ENCODE measurements at places on chromosomes 11 and 22.

DNA sequence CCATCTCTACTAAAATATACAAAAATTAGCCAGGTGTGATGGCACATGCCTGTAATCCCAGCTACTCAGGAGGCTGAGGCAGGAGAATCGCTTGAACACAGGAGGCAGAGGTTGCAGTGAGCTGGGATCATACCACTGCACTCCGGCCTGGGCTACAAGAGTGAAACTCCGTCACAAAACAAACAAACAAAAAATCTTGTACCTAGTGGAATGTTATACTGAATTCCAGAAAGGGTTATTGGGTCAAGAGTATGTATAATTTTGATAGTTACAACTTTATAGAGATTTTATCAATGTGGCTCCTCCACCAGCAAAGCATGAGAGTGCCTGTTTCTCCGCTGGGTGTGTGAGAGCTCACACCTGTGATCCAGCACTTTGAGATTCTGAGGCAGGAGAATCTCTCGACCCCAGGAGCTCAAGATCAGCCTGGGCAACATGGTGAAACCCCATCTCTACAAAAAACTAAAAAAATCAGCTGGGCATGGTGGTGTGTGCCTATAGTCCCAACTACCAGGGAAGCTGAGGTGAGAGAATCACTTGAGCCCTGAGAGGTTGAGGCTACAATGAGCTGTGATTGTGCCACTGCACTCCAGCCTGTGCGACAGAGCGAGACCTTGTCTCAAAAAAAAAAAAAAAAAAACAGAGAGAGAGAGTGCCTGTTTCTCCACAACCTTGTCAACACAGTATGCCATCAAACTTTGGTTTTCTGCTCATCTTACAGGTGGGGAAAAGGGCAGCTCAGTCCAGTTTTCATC lies 12.7 kb upstream of the FOLR1 start:
- no peak for DNase-seq

DNA sequence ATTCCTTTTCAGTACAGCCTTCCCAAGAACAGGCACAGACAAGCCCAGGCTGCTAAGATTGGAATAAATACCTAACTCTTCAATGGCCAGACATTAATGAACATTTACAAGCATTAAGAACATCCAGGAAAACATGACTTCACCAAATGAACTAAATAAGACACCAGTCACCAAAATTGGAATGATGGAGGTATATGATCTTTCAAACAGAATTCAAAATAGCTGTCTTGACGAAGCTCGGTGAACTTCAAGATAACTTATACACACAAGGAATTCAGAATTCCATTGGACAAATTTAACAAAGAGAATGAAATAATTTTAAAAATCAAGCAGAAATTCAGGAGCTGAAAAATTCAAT lies 16.4 kb upstream of the DDX10 start:
- no peak for DNase-seq

GRCh38 chr11:114179234-114179941 lies 116.8 kb upstream of the NNMT start:
- DNase-seq, result peak; percentile 95

DNA sequence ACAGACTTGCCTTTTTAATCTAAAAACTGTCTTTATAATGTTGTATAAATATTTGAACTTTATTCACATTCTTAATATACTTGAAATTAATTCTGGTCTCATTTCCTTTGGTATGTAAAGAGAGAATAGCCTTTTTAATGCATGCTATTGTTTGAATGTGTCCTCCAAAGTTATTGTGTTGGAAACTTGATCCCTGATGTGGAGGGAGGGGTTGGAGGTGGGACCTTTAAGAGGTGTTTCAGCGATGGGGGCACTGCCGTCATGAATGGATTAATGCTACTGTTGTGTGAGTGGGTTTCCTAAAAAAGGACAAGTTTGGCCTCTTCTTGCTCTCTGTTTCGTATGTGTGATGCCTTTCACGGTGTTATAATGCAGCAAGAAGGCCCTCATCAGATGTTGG lies 131.7 kb downstream of the DDX10 start:
- DNase-seq, result no peak

- no peak for DNase-seq
Observed at GRCh38 chr22:46769191-46769675, 6.8 kb downstream of the TBC1D22A start.

DNA sequence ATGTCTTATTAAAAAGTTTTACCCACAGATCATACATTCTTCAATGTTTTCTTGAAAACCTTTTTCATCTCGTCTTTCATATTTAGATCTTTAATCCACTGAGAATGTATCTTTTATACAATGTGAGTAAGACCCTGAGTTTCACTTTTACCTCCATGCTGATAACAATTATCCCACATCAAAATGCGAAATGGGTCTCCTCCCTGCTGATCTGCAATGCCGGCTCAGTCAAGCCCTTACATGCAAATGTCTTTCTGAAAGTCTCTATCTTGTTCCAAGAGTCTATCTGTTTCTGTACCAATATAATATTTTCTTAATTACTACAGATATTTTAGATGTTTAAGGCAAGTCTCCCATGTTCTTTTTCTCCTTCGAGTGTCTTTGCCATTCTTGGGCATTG lies 50.9 kb downstream of the CDON start:
- DNase-seq, result no peak

DNA sequence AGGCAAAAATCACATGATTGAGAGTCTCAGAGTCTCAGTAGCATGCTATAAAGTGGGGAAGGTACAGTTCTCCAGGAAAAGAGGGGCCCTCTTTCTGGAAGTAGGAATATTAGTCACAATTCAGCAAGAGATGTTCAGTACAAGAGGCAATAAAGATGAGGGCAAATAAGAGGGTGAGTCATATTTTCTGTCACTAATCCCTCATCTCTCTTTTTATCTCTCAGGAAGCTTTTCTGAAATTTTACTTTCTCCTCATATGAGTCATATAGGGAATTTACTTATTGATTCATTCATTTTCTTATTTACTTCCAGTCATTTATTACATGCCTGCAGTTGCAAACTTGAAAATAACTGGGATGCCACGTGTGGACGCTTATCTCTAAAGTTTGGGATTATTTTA lies 3.4 kb upstream of the NXPE1 start:
- DNase-seq, result no peak

- DNase-seq, result no peak
Observed at GRCh38 chr11:70089631-70090030, 11.5 kb downstream of the ANO1 start.

DNA sequence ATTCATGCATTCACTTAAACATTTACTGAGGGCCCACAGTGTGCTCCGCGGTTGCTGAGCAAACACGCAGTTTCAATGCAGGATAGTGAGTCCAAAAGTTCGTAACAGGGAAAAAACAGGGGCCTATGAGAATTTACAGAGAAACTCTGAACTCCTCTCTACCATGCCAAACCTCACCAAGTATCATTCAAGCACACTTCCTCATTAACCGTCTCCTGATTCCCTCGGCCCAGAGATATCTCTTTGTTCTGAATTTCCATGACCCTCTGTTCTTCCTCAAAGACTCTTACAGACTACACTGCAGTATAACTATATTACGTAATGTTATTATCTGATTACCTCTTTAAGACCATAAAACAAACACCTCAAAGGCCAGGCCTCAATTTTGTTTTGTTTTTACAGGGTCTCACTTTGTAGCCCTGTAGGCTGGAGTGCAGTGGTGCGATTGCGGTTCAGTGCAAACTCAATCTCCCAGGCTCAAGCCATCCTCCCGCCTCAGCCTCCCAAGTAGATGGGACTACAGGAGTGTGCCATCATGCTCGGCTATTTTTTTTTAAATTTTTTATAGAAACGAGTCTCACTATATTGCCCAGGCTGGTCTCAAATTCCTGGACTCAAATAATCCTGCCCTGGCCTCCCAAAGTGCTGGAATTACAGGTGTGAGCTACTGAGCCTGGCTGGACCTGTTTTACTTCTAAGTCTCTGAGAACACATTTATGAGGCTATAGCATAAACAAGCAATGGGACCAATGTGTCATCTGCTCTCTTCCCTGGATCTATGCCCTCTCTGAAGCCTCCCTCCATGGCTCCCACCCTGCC lies 3.6 kb downstream of the HPS4 start:
- no peak for DNase-seq

DNA sequence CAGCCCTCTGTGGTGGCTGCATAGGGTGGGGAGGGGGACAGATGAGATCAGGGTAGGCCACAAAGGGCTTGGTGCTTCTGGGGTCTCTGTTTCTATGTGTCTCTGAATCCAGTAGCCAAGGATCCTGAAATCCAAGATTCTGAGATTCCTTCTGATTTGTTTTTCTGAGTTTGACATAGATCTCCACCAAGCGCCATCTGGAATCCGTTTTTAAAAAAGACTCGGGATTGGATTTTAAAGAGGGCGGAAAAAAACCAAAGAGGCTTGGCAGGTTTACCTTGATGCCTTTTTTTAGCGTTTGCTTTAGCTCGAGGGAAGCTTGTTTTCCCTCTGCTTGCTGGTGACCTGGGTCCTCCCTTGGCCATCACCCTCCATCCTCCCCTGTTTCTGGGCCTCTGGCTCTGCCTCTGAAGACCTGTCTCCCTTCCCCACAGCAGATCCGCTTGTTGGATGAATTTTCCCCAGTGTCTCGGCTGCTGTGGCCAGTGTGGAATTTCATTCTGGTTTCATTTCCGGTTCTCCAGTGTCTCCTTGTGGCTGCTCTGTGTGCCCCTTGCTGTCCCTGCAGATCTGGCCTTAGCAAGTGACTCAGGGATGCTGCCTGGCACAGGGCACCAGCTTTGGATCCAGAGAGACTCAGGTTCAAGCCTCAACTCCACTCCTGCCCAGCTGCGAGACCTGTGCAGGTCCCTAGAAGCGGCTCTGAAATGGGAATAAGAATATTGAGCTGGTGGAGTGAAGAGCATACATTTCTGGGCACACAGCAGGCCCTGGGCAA lies 15.1 kb downstream of the SYNGR1 start:
- no peak for DNase-seq

GRCh38 chr11:122754553-122755322 lies 83.6 kb upstream of the CRTAM start:
- no peak for DNase-seq

DNA sequence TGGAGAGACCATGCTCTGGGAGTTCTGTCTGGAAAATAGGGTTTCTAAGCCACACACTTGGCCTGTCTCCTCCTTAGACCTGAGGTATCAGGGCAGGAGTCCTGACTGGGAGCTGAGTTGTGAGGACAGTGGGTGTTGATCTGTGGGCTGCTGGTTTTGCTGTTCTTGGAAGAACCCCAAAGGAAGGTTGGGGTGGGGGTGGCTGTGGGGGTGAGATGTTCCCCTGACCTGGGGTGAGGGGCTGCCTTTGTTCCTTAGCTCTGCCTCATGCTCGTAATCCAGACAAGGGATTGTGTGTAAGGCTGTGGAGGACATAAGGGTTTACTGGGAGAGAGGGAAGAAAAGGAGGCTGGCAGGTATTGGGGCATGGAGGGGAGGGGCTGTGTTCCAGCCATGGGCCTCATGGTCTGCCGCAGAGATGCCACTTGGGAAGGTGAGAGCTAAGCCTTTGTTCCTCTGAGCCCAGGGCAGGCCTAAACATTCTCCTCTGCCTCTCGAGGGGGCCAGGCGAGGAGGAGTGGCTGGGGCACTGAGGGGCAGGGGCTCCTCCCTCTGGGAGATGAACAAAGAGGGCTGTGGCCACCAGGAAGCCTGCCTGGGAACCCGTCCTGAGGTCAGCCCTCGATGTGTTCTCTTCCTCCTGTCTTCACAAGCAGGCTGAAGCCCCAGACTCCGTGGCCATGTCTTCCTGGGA lies 4.4 kb downstream of the OTOG start:
- no peak for DNase-seq

- DNase-seq, result no peak
Observed at GRCh38 chr11:86797133-86797532, 3.2 kb upstream of the PRSS23 start.

GRCh38 chr11:44065161-44065661 lies 859 bp upstream of the ACCS start:
- no peak for DNase-seq

DNA sequence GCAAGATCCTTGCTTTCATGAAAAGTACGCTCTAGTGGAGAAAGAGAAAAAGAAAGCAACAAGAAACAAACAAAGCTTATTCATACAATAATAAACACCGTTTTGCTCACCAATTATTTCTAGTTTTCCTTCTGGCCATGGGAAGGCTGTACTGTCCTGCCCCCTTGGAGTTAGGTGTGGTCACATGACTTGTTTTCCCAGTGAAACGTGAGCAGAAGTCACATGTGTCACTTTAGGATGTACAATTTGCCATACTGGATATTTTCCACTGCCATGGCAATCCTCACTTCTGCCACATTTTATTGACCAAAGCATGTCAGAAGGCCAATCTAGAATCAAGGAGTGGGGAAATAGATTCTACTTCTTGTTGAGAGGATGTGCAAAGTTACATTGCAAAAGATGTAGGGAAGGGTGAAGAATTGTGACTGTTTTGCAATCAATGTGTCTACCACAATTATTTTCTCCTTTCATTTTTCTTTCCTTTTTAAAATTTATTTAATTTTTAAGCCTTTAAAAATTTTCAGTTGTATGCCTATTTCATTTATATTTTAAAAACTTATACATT lies 24.3 kb upstream of the TRAF6 start:
- DNase-seq, result no peak

DNA sequence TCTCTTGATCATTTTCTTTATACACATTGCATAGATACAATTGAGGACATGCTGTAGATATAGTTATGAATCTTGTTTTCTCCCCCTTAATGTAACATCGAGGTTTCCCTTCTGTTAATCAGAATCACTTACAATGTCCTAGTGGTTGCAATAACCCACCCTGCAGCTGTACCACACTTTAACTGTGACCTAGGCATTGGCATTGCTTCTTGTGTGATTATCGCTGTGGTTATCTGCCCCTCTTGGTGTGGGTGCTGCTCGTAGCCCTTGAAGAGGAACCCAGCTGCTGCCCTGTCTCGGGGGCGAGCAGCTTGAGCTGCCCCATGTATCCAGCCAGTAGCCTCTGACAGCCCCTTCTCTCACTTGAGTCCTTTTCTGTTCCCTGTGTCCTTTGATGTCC lies 1.5 kb downstream of the DGAT2 start:
- DNase-seq, result no peak

GRCh38 chr22:24440270-24440717 lies 12.9 kb downstream of the ADORA2A start:
- no peak for DNase-seq

Data from brain pericyte (primary cell).